KG1 (cell line): ENCODE measurements at places on chromosomes 12 and 14.

- no peak for DNase-seq
These were observed 4.1 kb upstream of the SLC7A7 start for GRCh38 chr14:22819151-22819988.

DNA sequence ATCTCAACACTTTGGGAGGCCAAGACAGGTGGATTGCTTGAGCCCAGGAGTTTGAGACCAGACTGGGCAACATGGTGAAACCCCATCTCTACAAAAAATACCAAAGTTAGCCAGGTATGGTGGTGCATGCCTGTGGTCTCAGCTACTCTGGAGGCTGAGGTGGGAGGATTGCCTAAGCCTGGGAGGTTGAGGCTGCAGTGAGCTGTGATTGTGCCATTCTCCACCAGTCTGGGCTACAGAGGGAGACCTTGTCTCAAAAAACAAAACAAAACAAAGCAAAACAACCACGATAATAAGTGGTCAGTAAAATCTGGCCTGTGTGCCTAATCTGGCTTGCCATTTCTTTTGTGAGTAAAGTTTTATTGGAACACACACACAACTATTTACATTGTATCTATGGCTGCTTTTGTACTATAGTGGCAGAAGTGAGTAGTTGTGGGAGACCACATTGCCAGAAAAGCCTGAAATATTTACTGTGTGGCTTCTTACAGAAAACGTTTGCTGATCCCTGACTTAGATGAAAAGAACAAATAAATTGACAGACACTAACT lies 19.4 kb upstream of the KLRG1 start:
- no peak for DNase-seq

- DNase-seq, result no peak
These were observed 115.4 kb downstream of the ESRRB start for GRCh38 chr14:76491172-76491930.

GRCh38 chr12:30753751-30754382 lies 884 bp downstream of the CAPRIN2 start:
- no peak for DNase-seq

DNA sequence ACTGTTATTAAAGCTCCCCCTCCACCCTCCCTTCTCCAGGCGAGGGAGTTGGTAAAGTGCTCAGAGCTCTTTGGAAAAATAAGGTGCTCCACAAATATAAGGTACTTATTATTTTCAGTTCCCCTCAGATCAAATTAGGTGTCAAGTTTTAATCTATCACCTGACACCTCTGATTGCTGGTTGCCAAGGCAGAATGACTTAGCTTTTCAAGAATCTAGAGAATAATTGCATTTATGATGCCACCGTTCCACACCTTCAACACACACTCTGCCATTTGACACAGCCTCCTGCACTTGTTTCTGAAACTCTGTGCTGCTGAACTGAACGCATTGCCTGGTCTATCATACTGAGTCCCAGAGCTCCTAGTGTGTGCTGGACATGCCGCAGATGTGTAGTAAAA lies 128.6 kb downstream of the CRACR2A start:
- DNase-seq, result no peak

DNA sequence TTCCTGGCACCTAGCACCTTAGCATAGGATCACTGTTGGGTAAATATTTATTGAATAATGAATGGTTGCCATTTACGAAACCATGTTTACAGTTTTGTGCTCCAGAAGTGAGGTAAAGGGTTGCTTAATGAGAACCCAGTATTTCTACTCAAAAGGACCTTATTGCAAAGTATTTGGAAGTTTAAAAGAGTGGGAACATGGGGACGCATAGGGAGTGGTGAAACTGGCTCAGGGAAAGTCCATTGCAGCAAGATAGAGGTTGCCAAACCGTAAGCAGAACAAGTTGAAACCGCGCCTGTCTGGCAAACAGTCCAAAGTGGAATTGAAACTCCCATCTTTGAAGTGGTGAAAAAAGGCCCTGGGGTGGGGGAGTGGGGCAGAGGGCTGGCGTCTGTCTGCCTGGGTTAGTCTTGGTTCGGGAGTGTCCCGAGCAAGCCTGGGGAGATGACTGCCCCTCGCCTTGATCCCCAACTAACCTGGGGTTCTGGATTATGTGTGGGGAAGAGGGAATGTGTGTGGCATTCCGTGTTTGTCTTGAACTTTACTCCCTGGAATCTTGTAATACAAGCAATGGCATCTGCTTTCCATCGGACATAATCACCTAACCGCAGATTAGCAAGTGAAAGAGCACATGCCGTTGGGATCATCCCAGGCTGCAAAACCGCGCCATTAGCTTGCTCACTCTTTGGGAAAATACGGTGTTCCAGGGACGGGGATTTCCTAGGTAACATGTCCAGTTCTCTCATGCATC lies 7.2 kb downstream of the ALDH2 start:
- DNase-seq, result no peak

DNA sequence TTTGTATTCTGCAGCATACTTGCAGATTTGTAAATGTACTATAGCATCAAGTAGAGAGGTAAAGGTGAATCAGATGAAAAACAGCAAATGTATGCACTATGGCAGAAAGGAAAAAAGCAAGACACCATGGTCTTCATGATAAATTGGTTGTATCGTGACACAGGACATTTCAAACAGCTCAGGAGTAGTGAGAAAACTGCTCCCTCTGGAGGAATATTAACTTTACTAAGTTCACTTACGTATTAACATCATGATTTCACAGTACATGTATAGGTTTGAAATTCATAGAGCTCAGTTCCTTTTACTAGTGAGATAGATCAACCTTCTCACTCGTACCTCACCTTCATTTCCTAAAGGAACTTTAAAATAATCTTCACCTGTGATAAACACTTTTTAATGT lies 6.5 kb downstream of the MBIP start:
- DNase-seq, result no peak

DNA sequence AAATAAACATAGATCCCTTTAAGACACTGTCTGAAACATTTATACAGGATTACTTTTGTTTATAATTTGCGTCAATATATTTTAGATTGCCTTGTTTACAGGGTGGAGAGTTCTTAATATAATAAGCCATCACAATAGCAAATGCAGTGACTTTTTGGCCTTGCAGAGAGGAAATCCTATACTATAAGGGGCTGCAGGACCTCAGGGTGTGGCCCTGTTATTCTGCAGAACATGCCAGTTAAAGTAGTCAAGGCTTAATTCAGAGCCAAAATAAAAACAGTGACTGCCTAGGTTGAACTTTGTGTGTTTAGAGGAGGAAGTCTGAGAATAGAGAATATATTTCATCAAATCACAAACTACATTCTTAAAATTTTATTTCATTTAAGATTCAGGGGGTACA lies 381.6 kb downstream of the DUSP6 start:
- DNase-seq, result no peak

DNA sequence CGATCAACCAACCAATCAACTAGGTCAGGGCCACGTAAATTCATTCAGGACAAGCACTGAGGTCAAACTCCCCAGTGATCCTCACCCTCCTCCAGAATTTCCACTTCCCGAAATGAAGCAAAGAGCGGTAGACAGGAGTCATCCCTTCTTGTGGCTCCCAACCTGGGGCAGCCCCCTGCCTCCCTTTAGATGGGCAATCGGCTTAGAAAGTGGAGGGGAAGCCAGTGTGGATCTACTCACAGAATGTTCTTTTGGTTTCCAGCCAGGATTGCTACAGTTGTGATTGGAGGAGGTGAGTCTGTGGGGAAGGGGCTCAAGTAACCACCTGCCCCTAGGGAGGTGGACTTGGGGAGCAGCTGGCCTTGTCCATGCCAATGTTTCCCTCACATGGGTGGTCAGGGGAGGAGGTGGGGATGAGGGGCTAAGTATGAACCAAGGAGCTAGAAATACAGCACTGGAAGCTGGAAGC lies 4.1 kb downstream of the IFI27 start:
- DNase-seq, result no peak

- no peak for DNase-seq
These were observed 22.5 kb downstream of the E2F7 start for GRCh38 chr12:77042833-77043232.

- DNase-seq, result peak; percentile 14
These were observed 4.9 kb downstream of the PTGDR start for GRCh38 chr14:52272375-52272774.

- no peak for DNase-seq
These were observed 1387.5 kb downstream of the LRFN5 start for GRCh38 chr14:42994051-42994736.

GRCh38 chr12:95820096-95820703 lies 29.6 kb upstream of the NTN4 start:
- no peak for DNase-seq

- no peak for DNase-seq
These were observed 32.7 kb downstream of the RTRAF start for GRCh38 chr14:52021957-52022600.

- DNase-seq, result no peak
These were observed 287.5 kb downstream of the GALC start for GRCh38 chr14:87705439-87705896.

GRCh38 chr12:15044471-15044870 lies 71.6 kb downstream of the PDE6H start:
- DNase-seq, result no peak

DNA sequence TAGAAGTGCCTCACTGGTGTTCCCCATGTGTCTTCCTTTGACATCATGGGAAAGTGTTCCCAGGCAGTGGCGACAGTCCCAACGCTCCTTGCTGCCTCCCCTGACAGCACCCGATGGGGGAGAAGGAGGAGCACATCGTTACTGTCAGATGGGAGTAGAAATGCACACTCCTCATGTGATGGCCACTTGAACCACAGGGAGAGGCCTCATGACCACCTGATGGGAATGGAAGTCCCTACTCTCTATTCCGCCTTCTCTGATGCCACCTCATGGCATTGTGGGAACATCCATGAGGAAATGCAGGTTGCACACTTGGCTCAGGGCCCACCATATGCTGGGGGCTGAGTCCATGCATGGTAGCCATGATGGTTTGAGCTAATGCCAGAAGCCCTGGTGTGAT lies 14.3 kb upstream of the CORO1C start:
- DNase-seq, result no peak

GRCh38 chr12:127607146-127607725 lies 659.7 kb upstream of the TMEM132C start:
- DNase-seq, result no peak

GRCh38 chr12:2797721-2798418 lies 3.1 kb downstream of the FKBP4 start:
- DNase-seq, result no peak

DNA sequence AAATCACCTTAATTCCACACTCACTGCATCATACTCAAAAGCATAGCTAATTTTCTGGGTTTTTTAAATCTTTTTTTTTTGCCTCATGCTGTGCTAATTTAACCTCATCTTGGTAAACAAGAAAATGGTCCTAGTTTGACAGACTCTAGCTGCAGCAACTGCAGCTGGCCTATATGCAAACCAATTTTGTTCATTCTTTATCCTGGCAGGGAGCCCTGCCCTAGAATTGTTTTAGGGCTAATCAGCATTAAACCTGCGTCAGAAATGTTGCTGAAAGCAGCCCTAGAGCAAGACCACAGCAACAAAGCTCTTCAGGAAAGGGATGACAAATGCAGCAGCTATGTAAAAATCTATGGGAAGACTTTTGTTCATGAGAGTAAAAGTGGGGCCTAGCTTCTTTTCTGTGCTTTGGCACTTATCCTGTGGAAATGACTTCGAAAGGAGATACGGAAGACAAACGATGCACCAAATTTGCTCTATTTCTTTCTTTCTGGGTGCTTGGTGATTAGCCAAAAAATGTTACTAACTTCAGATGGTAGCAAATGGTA lies 72.2 kb downstream of the DENND5B start:
- no peak for DNase-seq

- DNase-seq, result no peak
These were observed 38.6 kb downstream of the TBC1D15 start for GRCh38 chr12:71878208-71878607.

GRCh38 chr12:113142173-113142885 lies 6.8 kb upstream of the RASAL1 start:
- DNase-seq, result no peak

DNA sequence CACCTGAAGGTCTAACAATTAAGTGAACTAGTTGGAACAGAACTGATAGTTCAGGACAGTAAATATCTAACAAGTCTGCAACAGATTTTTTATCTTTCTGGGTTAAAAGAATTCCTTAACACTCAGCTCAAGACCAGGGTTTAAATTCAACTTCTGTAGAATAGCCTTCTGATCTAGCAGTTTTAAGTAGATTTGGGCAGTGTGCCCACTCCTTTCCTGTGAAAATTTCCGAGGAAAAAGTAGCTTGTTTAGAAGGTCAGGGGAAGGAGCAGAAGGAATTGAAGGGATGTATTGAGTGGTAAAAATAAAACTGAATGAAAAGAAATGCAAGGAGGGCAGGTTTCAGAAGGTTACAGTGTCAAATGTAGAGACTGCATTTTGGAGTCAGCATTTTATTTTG lies 45.8 kb downstream of the ATL1 start:
- DNase-seq, result no peak

- DNase-seq, result no peak
These were observed 12.2 kb downstream of the EVL start for GRCh38 chr14:100077441-100077840.

- DNase-seq, result no peak
These were observed 298.7 kb upstream of the SRRM4 start for GRCh38 chr12:118682656-118683055.

- DNase-seq, result peak; percentile 38
These were observed 62.3 kb downstream of the SUSD6 start for GRCh38 chr14:69673578-69674305.

DNA sequence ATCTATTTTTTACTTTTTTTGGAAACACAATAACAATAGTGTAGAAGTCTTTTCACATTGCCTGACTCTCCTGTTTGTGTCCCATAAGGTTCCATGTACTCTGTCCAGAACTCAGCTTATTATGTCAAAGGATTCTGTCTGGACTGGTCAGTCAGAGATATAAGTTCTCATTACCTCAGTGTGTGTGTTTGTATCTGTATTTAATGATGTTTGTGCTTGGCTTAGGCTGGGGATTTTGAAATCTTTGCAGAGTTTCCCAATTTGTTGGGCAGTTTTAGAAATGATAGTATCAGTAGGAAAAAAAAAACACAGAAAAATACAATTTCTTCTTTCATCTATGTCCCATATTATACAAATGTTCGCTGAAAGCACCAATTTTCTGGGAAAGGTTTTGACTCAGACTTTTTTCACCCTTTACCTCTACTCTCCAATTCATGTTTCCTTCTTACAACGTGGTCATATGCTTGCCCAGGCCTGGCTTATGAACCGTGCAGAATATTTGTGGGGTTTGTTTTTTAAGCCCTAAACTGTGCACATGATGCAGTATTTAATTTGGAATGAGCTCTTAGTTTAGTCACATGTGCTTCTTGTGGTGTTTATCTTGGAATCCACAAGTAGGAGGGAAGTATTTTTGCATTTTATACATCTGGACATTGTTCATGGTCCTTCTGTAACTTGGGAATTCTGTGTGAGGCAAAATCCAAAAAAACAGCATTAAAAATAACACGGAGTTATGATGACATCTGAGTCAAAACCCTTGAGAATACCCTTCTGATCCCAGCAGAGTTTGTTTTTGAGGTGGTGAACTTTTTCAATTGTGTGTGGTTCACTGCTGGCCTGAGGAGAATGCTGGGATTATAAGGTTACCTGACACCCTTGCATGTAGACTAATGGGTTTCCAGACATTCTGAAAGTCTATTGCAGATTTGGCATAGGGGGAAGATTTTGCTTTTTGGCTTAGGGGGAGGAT lies 121.2 kb downstream of the RAD51B start:
- DNase-seq, result no peak
